ENCODE measurements at places on chromosomes 12 and 14.

- no peak for DNase-seq
These were observed 111.6 kb downstream of the ADGRD1 start for GRCh38 chr12:131065279-131065678.

DNA sequence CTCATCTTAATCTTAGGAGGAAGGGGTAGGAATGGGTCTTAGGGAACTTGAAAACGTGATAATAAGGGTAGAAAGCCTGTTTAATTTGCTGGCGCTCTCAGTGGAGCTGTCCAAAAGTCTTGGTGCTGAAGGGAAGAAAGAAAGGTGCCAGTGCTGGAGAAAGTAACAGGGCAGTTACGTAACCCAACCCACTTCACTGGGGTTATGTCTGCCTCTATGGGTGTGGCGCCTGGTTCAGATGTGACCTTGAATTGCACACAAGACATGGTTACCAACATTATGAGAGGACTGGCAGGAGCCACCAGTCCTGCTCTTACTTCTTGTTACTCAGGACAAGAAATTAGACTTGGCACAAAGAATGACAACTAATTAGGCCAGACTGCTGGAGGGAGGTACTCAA is 18.6 kb upstream of the GPATCH2L start:
- DNase-seq = no peak

- DNase-seq = no peak
These were observed 106.9 kb downstream of the PRKD1 start for GRCh38 chr14:29820785-29821184.

DNA sequence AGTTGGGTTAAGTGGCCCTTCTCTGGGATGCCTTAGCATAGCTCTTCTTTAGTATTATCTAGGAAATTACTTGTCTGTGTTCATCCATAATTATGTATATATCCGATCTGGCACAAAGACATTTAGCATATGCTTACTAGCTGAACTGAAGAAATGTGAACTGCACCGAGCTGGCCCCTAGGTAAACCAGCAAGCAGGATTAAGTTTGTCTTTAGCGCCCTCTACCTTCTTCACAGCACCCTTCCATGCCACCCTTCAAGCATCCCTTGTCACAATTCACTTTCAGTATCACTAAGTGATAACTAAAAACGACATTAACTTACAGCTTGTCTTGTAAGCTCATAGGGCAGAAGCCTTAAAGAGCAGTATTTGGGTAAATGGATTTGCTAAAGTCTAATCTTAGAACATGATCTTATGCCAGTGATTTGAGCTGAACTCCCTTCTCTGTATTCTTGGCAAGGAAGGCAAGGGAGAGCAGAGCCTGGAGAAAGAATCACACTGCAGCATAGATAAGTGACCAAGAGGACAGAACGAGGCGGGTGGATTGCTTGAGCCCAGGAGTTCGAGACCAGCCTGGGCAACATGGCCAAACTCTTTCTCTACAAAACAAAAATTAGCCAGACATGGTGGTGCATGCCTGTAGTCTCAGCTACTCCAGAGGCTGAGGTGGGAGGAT is 2.6 kb upstream of the HAL start:
- peak; percentile 74 for DNase-seq

- DNase-seq = no peak
These were observed 11.5 kb downstream of the FAIM2 start for GRCh38 chr12:49892084-49892731.

GRCh38 chr12:124893792-124894516 is 20.5 kb downstream of the UBC start:
- DNase-seq = no peak

DNA sequence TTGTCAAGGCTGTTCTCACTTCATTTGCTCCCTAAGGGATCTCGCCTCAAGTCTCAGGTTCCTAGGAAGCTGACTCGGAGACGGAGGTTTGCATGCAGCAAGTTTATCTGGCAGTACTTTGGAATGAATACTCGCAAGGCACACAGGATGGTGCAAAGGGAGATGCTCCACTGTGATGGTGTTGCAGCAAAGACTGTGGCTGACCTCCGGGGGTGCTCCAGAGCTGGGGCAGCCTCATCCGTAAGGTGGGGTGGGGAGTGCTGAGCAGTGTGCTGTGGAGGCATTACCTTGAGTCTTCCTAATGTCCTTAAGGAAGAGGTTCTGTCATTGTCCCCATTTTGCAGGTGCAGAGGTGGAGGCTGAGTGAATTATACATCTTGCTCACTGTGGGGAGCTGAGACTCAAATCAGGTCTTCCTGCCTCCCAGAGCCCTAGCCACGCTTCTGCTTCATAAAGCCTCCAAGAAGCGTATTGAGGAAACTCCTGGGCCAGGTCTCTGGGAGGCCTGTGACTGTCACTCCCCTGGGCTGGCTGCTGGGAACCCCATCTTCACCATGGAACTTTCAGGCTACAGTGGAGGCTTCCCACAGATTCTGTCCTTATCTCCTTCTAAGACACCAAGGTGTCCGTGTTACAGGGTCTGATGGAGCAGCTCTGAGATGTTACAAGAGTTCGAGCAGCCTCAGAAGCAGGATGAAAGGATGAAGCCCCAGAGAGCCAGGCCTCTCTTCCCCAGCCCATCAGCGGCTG is 39.5 kb downstream of the GALNT16 start:
- no peak for DNase-seq

DNA sequence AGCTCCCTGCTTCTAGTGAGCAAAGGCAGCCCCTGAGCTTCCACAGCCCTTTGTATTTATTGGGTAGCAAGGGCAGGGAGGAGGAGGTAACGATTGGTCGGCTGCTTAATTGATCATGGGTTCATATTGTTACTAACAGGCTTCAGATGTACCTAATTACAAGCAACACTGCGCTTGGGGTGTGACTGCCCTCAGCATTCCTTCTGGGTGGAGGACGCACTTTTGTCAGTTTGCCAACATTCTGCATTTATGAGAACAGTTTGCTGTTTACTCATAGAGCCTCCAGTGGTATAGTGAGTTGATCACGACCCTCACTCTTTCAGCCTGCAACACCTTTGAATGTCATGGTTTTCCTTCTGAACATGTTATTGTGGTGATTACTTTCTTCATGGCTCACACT is 9.6 kb downstream of the TSHR start:
- no peak for DNase-seq

DNA sequence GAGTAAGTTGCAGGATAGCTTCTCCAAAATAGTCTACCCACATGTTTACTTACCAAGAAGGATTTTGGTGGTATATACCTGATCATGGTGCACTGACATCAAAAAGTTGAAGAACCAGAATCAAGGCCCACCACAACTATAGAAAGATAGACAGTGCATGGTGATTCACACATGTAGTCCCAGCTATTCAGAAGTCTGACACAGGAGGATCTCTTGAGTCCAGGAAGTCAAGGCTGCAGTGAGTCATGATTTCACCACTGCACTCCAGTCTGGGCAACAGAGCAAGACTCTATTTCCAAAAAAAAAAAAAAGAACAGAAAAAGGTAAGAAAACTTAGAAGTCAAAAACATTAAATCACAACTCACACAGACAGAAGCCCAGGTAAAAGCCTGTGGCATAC is 422.2 kb upstream of the FOXG1 start:
- no peak for DNase-seq

GRCh38 chr12:94832780-94833681 is 170.5 kb downstream of the NDUFA12 start:
- DNase-seq = peak; percentile 65

- no peak for DNase-seq
These were observed 60.4 kb upstream of the SEL1L start for GRCh38 chr14:81594012-81594411.

DNA sequence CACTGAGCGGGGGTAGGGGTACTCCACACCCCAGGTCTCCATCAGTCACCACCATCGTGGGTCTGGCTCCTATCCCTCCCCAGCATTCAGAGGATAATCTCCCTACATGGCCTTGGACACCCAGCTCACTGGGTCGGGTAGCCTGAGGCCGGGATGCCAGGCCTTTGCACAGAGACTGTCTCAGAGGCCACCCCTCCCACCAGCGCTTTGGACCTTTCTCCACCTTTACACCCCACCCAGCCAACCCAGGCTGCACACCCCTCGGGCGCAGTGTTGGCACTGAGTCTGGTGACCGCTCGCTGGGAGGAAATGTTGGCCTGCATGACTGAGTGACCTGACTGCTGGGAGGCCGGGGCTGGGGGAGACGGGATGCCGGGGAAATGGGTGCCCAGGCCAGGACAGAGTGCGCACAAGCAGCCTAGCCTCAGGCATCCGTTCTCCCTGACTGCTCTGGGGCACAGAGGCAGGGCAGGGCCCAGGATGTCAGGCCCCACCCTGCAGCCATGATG is 10.6 kb upstream of the LBHD2 start:
- no peak for DNase-seq

DNA sequence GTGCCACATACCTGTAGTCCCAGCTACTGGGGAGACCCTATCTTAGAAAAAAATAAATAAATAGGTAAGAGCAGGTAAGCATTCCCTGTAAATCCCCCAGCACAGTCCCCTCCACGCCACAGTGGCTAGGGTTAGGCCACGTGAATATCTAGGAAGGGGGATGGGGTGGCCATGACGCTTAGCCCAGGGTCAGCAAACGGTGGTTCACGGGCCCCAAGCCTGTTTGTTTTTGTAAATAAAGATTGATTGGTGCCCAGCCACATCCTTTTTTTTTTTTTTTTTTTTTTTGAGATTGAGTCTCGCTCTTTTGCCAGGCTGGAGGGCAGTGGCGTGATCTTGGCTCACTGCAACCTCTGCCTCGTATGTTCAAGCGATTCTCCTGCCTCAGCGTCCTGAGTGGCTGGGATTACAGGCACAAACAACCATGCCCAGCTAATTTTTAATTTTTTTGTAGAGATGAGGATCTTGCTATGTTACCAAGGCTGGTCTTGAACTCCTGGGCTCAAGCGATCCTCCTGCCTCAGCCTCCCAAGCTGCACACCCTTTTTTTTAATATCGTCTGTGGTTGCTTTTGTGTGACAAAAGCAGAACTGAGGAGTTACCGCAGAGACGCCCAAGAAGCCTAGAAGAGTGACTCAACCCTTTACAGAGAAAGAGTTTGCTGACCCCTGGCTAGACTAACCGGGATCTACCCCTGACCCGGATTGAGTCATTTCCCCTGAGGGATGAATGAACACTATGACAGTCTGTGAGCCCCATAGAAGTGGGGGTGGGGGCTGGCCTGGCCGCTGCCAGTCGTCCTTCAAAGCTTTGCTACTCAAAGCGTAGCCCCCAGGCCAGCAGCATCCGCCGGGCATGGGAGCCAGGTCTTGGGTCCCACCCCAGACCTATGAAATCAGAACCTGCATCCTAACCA is 113.7 kb upstream of the NCOR2 start:
- DNase-seq = no peak

DNA sequence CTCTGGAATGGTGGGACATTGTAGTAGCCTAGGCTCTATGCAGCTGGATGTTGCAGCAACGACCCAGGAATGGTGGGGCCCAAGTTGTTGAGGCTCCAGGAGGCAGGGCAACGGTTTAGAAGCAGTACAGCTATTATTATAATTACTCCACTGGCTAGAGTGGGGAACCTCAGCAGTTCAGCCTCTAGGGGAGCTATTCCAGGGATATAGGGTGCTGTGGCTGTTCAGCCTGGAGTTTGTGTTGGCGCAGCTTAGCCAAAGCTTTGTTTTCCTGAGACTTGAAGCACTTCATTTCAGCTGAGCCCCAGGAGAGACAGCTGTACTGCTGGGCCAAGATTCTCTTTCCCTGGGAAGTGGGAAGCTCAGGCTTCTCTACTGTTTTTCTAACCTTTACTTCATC is 1023.0 kb upstream of the ATXN7L3B start:
- no peak for DNase-seq

GRCh38 chr12:55682087-55682796 is 25.5 kb downstream of the ITGA7 start:
- DNase-seq = no peak

DNA sequence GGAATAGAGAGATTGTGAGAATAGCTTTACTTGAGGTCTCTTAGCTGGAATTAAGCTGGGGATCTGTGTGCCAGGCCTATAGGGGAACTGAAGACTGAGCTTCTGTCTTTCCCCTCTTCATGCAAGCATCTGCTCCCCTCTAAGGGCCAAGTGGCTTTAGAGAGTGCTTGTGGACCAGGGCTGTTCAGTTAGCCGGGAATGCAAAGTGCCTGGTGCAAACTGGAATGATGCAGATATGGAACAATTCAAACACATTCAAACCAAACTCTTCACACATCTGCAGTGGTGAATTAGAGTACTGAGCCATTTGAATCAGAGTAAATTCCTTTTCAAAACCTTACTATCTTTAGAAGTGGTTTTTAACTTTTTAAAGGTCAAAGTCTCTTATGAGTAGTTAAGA is 99.0 kb downstream of the LIN7A start:
- peak; percentile 36 for DNase-seq

GRCh38 chr14:94098326-94098992 is 12.1 kb upstream of the IFI27 start:
- DNase-seq = no peak

Data from NCI-H1105 treated with DMSO at 0.1 percent for 48 hours (cell line).